ENCODE measurements at places on chromosomes 16 and 17.
A peak's percentile ranks its signal among the peaks of the same experiment; 100 is the strongest.

DNA sequence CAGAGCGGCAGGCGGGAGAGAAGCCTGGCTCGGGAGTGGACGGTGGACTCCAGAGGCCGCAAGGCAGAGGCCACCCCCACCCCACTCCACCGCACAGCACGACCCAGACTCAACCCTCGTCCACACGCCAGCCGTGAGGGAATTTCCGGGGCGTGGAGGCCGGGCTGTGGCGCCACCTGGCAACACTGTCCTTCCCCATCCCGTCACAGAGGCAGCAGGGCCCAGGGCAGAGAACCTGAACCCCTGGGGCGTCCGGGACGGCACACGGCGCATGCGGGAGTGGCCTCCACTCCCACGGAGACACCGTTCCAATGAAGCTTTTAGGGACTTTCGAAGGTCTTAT lies 23.5 kb downstream of the GNPTG start:
- no peak for DNase-seq

- DNase-seq = no peak
Observed at GRCh38 chr16:6252541-6252940, 1080.1 kb upstream of the RBFOX1 start.

DNA sequence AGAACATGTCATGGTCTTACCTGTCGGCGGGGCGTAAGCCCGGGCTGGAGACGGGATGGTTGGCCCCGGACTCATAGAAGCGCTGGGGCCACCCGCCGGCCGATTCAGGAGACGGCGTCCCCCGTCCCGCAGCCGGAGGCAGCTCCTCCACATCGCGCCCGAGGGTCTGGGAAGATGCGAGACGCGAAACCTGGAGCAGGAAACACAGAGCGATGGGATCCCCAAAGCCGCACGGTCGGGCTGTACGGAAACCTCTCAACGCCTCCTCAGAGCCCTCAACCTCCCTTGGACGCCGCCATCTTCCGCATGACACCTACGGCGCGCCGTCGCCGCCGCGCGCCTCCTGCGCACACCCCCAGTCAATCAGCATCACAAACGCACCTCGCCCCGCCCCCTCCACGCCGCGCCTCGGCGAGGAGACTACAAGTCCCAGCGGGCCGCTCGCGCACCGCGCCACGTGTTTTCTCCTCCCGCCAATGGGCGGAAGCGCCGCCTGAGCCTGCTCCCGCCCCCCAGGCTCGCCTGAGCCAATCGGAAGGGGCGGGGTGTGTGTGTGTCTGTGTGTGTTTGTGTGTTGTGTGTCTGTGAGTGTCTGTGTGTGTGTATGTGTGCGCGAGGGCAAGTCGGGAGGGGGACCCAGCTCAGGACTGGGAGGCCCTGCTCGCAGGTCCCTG lies at the start of the genes ATPAF2 and GID4:
ATPAF2 (minus strand) TSS at position 308 of the 674 bp plus-strand sequence; CDS start at position 153, 155 bp downstream.
GID4 (plus strand) TSS at position 548 of the 674 bp plus-strand sequence; CDS start at position 605, 57 bp downstream.
- peak; percentile 100 for DNase-seq

DNA sequence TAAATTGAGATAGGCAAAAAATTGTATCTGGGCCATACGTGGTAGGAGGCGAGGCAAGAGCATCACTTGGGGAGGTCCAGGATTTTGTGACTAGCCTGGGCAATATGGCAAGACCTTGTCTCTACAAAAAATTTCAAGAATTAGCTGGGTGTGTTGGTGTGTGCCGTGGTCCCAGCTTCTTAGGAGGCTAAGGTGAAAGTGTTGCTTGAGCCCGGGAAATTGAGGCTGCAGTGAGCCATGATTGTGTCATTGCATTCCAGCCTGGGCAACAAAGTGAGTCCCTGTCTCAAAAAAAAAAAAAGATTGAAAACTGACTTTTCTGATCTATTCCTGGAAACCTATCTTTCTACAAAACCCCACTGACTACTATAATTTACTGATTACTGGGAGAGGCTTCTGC lies 26.7 kb downstream of the CDK12 start:
- DNase-seq = no peak

DNA sequence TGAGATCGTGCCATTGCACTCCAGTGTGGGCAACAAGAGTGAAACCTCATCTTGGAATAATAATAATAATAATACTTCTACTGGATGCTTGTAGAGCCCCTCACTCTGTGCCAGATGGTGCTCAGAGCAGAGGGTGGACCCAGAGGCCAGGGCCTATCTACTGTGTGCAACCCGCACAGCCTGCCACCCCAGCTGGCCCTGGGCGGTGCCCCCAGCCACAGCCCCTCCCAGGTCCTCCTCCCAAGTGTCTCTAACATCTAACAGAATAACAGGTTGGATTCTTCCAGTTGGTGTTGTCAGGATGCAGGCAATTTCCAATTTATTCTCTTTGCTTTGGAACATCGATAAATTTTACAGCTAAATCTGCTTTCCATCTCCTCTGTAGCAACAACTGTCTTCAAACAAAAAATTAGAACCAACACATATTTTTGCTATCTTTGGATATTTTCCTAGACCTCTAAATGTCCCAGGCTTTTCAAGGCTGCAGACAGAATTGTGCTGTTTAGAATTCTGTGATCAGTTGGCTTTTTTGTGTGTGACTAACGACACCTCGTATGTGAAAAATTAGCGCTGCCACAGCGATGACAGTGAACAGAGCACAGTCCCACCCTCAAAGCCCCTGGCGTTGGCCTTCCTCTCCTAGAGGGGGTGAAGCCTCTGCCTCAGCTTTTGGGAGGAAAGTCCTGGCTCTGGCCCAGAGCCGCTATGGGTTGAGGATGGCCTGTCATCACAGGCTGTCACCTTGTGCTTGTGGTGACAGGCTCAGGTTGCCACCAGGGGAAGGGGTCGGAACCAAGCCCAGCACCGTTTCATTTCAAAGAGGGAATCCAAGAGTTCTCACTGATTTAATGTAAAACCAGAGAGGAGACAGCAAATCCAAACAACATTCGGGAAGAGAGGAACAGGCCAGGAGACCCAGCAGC lies 7.6 kb upstream of the EVPL start:
- no peak for DNase-seq

- DNase-seq = no peak
Observed at GRCh38 chr17:82255402-82255972, 18.0 kb downstream of the CSNK1D start.

DNA sequence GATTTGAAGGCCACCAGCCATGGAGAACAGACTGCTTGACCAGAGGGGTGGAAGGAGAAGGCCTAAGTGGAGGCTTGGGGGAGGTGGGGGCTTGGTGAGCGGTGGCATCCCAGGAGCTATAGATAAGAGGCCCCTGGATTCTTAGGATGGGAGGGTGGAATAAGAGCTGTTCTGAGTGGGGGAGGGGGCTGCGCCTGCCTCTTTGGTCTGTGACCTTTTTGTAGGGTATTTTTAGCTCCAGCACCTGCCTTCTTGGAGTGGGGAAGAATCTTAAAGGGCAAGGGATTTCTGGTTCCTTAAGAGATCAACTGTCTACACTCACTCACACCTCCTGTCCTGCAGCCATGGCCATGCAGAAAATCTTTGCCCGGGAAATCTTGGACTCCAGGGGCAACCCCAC lies 567 bp downstream of the ENO3 start:
- no peak for DNase-seq

DNA sequence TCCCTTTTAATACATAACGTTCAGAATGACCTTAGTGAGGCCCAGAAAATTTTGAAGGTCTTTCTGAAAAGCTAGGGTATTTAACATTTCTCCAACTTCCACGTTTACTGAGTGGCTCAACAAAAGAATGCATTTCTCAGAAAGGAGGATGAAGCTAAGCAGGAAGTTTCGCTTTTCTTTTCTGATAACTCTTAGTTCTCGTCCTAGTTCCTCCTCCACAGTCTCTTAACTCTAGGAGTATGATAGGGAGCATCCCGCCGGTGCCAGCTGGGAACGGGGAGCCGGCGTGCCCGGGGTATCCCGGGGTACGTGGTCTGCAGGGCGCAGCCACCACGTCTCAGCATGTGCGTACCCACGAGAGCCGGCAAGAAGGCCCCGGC lies 363 bp downstream of the KARS1 start:
- no peak for DNase-seq
